ENCODE measurements at places on chromosomes 1 and 21.

DNA sequence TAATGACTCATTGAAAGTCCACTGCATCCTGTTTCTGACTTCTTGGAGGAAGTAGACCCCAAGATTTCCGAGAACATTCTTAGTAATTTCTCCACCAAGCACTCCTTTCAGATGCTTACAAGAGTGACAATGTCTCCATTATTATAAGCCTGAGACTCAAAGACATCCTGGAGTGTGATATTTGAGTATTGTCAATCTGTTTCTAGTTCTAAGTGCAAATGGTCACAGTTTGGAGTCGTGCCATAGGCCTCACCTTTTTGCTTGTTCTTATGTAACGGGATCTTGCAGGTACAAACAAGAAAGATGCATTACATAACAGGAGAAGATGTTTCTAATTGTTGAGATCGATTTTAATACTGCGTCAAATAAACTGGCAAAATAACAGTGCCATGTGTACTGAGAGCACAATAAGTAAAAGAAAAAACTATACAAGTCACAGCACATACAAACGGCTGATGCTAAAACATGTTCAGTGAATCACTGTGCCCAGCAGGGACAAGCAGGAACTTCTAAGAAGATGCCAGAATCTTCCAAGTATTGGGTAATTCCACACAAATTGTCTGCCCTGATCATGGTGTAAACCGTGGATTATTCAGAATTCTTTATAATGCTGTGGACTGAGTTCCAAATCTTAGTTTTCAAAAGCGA is 54.1 kb downstream of the CD2 start:
- no peak for DNase-seq

- DNase-seq, result no peak
Observed at GRCh38 chr1:99594205-99594604, 51.7 kb upstream of the PALMD start.

DNA sequence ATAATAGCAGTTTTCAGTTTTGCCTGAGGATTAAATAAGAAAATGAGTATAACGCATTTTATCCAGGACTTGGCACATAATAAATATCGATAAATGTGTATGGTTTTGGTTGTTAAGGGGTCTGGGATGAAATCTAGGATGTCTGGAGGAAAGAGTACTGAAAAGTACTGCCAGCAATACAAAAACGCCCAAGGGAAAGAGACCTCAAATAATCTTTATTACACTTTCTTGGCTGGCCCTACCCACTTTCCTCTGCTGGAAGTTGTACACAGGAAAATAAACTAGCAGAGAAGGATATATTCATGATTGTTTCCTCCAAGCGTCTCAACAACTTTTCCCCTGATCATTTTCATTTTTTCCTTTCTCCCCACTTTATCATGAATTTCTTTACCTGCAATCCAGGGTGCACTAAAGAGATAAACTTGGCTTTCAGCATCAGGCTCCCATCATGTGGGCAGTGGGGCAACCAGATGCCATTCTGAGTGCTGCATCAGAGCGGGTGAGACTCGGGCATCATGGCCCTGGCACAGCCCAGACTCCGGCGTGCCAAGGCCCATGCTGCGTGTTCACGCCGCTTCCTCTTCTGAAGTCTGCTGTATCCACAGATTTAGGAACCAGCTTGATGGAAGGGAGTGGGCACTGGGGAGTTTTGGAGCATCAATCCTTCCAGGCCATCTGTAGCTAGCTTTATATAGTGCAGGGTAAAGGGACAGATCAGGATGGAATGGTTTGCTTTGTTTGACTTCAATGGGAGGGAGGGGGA is 35.8 kb upstream of the PLXNA2 start:
- no peak for DNase-seq

DNA sequence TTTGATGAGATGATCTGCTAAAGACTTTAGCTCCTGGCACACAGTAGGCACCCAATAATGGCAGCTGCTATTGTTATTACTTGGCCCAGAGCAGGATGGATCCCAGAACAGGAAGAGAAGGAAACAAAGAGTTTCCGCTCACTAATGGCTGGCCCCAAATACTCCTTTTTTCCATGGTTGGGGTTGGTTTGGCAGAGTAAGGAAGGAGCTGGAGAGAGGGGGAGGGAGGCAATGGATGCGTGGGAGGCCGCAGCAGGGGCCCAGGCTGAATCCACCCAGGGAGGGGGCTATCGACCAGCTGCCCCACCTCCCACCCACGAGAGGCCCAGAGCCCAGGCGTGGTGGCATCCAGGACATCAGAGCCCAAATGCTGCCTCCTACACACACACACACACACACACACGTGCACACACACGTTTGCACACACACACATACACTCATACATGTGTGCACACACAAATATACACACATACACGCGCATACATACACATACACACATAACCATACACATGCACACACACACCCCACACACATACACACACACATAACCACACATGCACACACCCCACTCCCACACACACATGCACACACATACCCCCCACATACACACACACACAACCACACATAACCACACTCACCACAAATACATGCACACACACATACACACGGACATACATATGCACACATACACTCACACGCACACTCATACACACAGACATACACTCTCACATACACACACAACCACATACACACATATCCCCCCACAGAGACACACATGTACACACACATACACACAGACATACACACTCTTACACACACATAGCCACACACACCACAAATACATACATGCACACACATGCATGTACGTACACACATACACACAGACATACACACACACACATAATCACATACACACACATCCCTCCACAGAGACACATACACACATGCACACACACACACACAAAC is 25.2 kb downstream of the C1QB start:
- DNase-seq, result no peak

Data from stimulated activated CD4-positive, alpha-beta T cell treated with anti-CD3 and anti-CD28 coated beads, Interleukin-4, amount 100 ng/mL, for 4 hours (primary cell).